ENCODE measurements at places on chromosomes 2 and 18. TPM values are rescaled to one million over a fixed set of nuclear protein-coding genes. Genes with fewer than 3 reads are reported as not detected.

Gene C1GALT1C1L
- 0.48 TPM for total RNA-seq

Gene NT5DC4
- 1.2 TPM for total RNA-seq

Gene TMEM37
- total RNA-seq, result not detected

Gene RAD51AP2
- total RNA-seq, result not detected

Gene POTEC
- total RNA-seq, result not detected

Gene ASXL3
- not detected for total RNA-seq

Gene SLC9A4
- total RNA-seq, result not detected

Gene RHOB
- 44.7 TPM for total RNA-seq

Gene PTPRN
- total RNA-seq, result 2.5 TPM

Gene IL1RN
- total RNA-seq, result 18.5 TPM

DNA sequence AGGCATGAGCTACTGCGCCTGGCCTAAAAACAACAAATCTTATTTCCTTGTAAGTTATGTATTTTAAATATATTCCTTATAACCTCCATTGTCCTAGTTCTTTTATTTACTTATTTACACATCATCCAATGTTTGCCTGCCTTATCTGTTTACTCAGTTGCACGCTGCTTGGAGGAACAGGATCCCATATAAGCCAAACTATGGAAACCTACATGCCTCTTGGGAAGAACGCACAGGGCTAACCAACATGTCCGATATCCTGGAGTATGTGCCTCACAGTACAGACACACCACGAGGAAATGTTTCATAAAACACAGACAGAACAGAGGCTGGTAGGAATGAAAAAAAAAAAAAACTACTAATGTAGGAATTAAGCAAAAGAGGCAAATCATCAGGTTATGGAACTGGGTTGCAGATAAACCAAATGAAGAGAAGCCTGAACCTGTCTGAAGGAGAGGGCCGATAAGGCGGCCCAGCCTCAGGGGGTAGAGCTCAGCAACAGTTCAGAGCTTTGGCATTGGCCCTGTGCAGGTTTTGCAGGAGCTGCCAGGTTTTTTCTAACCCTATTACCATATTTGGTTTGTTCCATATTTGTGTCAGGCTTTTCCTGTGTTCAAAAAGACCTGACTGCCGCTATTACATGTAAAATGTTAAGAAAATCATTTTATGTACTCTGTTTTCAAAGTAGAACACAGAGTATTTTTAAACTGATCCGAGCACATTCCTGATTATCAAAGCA lies 19.9 kb upstream of the SP3 start:
- DNase-seq, result no peak

GRCh38 chr2:176165370-176166050 lies 8.4 kb downstream of the HOXD3 start:
- no peak for DNase-seq

- DNase-seq, result no peak
These were observed 179.6 kb upstream of the FBXO11 start for GRCh38 chr2:48085888-48086287.

DNA sequence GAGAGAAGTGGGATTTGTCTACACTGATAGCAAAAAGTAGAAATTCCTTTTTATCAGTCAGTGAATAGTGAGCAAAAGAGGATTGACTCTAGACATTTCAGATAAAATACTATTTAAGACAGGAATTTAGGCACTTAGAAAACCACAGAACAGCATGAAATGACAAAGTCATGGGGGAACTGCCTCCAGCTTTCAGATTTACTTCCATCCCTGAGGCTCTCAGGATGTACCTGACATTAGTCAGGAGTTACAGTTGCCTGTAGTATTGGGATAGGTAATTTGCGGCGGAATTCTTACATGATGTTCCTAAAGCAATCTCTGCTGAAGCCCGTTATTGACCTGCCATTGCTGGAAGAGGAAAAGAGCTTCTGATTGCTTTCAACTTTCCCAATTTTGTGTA lies 337.1 kb upstream of the MAP2 start:
- DNase-seq, result no peak

DNA sequence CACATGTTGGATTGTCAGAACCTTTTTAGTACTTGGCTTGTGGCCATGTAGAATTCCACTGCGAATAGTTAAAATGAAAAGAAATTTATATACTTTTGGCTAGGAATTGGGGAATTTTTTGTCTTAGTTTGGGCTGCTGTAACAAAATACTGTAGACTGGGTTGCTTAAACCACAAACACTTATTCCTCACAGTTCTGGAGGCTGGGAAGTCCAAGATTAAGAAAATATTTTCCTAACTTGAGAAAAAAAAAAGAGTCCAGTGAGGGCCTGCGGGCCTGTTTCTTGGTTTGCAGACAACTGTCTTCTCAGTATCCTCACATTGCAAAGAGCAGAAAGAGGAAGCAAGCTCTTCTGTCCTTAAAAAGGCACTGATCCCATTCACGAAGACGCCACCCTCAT lies 81.9 kb downstream of the CD226 start:
- no peak for DNase-seq

DNA sequence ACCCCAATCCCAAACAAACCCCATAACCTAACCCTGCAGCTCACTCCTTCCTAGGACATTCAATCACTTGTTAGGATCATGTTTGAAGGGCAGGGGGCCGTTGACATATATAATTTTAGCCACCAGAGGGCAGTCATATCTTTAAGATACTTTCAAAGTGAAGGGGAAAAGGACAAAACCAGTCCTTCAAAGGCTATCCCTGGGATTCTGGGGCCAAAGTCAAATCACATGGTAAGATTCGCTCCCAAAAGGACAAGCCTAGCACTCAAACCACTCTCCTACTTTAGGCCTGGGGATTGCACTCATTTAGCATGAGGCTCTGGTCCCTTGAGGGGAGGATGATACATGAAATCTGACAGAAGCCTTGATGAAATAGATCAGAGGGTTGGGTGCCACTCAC lies 44.6 kb downstream of the HAUS1 start:
- peak; percentile 37 for DNase-seq

GRCh38 chr2:169507698-169508097 lies 1.8 kb upstream of the KLHL41 start:
- DNase-seq, result no peak

DNA sequence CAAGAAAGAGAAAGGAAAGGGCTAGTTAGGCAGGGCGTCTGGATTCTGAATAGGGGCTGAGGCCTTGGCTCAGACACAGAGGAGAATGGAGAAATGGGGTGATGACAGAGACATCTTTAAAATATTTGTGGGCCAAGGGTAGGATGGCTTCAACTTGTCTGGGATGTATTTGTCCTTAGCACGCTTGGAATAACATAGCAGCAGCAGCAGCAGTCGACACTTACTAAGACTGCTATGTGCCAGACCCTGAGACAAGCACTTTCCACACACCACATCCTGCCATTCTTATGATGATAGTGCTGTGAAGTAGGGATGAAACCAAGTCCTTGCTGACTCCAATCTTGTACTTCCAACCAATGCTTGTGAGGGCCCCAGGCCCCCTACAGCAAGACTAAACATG lies 2.6 kb downstream of the IL1RL1 start:
- no peak for DNase-seq

- DNase-seq, result no peak
These were observed 236.4 kb downstream of the PLCL1 start for GRCh38 chr2:198040835-198041234.

DNA sequence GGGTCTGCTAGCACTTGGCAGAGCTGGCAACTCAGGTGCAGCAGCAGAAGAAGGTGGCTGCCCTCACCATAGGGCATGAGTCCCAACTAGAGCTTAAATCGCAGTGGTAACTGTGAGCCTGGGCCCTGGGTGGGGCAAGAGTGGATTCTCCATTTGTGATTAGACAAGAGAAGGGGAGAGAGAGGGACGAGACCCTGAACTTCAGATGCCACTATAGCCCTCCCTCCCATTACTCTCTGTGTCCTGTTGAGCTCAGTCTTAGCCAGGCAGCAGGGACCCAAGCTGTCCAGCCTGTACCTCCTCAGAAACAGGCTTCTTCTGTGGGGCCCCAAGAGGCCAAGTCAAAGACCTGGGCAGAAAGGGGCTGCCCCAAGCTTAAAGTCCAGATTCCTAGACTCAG lies 69.7 kb upstream of the B3GNT7 start:
- DNase-seq, result no peak

DNA sequence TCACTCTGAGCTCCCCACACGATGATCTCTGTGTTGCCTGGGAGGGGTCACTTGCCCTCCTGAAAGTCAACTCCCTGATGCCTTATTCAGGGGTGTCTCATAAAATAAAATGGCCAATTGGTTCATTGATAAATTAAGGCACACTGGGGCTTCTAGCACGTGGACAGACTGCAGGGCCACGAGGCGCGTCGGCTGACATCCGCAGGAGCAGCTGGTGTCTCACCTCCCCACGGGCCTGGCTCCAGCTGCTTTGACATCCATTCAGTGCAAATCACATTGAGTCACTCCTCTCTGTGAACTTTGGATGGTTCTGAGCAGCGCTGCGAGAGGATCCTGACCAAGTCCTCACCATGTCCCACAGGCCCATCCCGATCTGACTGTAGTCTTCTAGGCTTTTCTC lies 4.6 kb upstream of the ST8SIA3 start:
- no peak for DNase-seq

DNA sequence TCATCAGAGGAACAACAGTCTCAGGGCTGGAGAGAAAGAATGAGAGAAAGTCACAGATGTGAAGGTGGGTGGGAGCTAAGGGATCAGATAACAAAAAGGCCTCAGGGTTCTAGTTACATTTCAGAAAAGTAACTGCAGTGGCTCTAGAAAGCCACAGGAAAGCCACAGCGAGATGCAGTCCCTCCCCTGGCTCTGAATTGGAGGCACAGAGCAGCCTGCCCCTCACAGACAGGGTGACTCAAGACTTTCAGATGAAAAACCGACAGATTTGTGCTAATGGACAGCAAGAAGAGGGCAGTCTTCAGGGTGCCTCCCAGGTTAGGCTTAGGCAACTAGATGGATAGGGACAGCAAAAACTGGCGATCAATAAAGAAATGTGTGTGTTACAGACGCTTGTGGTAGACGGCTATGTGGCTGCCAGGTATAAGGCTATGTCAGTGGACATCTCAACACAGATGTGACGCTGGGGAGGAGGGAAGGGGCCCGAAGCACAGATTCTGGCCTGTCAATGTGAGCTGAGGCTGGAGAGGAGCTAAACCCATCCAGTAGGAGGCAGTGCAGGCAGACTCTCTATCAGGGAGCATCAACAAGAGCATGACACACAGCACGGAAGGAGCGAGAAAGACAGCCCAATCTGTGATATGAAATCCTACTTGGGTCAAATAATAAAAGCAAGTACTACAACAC lies 26.2 kb downstream of the UNC50 start:
- peak; percentile 55 for DNase-seq

DNA sequence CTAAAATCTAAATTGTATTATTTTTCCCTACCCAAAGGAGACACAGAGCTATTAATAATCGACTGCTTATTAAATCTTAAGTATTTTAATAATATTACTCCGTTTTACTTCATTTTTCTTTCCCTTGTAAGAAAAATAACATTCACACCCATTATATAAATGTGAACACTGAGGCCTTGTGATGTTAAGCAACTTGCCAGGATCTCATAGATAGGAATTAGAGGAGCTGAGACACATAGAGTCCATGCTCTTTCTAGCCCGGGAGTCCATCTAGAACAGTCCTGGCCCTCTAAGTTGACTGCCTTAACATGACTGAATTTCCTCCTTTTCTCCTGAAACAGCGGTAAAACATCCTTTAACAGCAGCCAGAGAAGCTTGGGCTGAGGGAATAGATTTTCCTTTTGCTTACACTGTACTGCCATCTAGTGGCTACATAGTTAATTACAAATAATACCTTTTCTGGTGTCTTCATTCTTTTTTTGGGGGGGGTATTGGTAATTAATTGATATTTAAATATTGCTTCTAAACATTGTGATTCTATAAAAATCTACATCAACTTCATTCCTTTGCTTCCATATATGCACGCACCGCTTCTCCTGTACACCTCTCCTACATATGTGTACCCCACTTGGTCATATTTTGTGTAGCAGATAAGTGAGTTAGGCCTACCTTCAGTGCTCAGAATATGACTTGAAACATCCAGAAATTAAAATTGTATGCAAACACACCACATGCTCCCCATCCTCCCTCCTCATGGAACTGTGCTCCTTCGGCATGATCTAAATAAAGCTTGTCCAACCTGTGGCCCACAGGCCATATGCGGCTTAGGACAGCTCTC lies 125.8 kb upstream of the HNMT start:
- peak; percentile 3 for DNase-seq

GRCh38 chr2:219918254-219918653 lies 290.8 kb downstream of the SLC4A3 start:
- DNase-seq, result no peak

- DNase-seq, result no peak
These were observed 625.6 kb downstream of the EPHA4 start for GRCh38 chr2:220946552-220946951.

All from activated T-cell treated with anti-CD3 and anti-CD28 coated beads, Interleukin-2, amount 50 U/mL, for 72 hours (primary cell).